ENCODE measurements at places on chromosomes 7 and 10.

DNA sequence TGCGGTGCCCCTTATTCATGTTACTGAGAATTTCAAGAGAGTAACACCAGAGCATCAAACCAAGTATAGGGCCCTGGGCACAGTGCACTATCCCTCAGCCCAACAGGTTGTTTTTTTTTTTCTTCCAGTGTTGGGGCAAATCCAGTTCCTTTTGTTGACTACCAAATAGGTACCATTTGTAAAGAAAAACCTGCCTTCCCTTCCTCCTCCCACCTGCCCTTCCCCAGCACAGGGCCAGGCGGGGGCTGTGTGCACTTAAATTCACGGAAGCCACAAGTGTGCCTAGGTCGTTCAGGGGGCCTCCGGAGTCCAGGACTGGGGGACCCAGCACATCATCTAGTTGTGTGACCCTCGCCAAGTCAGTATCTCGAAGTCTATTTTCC lies 595 bp upstream of the SFXN4 start:
- DNase-seq = no peak

DNA sequence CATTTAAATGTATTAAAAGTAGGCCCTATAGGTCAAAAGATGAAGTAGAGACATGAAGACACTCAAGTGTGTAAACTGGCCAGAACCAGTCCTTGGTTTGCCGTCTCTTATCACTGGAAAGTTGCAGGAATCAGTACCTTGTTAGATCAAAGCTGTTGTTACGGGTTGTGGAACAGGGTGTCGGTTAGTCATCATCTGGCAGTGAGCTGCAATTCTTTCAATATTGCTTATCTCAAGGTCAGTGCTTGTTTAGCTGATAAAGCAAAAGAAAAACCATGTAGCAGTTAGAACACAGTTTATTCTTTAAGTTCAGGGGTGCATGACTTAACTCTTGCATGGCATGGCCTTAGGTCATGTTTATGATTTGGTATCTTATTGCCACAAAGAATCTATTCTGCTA lies 10.0 kb upstream of the SLC13A1 start:
- DNase-seq = no peak

GRCh38 chr7:136128050-136128449 lies 150.9 kb upstream of the MTPN start:
- no peak for DNase-seq

GRCh38 chr7:38425509-38425908 lies 152.1 kb upstream of the TARP start:
- DNase-seq = no peak

DNA sequence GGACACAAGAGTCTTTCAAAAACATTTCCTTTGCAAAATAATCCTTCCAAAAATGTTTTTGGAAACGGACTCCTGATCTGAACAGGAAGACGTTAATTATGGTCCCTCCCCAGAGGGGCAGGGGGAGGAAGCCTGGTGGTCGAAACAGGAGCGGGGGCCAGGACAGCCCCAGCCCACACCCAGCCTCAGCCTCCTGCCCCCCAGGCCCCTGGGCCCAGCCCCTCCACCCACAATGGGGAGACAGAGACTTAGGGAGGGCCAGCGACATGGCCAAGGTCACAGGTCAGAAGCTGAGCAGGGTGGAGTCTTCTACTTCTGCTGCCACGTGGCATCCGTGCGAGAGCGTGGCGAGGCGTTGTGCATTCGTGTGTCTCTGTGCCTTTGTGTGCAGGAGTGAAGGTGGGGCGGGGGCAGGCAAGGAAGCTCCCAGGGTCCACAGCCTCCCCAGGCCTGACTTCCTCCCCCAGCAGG lies 14.0 kb upstream of the GRIFIN start:
- no peak for DNase-seq

DNA sequence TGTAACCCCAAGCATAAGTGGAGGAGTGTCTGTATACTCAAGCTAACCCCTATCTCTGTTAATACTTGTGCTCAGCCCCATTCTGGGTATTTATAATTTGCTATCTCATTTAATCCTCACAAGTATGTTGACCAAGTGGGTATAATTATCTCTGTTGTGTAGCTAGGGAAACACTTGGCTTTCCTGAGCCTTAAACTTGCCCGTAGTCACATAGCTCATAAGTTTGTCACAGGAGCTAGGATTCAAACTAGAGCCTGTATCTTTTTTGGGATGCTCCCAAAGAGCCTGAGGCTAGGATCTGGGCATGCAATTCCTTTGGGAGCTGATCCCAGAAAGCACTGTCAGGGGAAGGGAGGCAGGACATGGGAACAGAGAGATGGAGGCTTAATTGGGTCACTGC lies 377.4 kb downstream of the GALNT17 start:
- DNase-seq = no peak

GRCh38 chr10:60427148-60427547 lies 37.5 kb upstream of the ANK3 start:
- no peak for DNase-seq

DNA sequence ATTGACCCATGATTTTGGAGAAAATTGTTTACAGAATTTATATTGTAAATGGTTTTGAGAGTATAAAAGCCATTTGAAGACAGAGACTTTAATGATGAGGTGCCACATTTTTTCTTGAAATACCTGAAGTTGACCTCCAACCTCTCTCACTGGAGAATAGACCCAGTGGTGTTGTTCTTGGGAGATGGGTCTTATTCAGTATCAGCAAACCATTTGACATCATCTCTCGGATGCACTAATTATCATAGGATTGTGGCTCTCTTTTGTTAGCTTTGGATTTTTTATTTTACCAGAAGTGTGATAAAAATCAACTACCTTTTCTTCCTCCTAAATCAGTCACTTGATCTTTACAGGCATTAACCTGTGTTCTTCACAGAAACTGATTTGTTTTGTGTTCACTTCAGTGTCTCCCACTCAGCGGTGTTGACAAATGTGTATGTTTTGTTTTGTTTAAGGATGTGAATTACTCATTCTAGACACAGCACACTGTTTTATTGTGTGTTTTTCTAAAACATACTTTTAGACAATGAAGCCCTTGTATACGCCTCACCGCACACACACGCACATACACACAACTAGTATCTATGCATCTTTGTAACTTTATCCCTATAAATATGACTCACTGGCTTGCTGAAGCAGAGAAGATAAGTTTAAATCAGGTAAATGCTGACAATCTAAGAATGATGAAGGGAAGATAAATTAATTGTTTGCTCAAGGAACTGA lies 455.6 kb downstream of the INHBA start:
- DNase-seq = no peak

DNA sequence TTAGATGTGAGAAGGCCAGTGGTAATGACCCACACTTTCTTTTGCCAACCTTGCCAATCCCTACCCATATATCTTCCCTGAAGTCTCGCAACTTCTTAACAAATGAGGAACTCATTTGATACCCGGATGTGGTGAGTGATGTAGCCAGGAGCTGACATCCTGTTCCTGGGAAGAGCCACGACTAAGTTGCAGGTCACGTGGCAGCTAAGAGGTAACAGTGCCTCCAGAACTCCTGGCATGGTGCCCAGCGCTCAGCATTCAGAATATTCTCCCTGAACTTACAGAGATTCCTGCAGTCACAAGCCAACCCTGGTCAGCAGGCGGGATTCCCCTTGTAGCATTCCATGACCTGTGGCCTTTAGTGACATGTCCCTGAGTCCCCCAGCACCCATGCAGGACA lies 282.5 kb downstream of the GALNT17 start:
- no peak for DNase-seq

DNA sequence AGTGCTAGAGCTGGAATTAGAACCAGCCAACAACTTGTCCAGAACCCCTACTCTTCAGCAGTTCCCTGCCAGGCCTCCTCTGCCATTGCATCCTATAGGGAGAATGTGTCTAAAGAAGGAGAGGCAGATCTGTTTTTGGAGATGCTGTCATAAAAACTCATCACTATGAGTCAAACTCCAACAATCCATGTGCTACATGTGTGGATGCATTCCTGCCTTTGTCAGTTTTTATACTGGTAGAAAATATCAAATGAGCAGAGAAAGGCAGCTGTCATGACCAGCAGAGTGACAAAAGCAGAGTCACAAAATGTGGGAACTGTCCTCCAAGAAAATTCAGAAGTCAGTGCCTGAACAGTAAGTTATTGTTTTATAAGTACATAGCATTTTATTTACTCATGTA lies 93.0 kb downstream of the ABLIM1 start:
- DNase-seq = peak; percentile 13

- DNase-seq = no peak
These were observed 113.0 kb upstream of the ANLN start for GRCh38 chr7:36276428-36277248.

GRCh38 chr10:43968076-43968475 lies 319.4 kb upstream of the ZNF32 start:
- no peak for DNase-seq

- DNase-seq = no peak
These were observed 252.8 kb downstream of the ZMYND11 start for GRCh38 chr10:387909-388660.

DNA sequence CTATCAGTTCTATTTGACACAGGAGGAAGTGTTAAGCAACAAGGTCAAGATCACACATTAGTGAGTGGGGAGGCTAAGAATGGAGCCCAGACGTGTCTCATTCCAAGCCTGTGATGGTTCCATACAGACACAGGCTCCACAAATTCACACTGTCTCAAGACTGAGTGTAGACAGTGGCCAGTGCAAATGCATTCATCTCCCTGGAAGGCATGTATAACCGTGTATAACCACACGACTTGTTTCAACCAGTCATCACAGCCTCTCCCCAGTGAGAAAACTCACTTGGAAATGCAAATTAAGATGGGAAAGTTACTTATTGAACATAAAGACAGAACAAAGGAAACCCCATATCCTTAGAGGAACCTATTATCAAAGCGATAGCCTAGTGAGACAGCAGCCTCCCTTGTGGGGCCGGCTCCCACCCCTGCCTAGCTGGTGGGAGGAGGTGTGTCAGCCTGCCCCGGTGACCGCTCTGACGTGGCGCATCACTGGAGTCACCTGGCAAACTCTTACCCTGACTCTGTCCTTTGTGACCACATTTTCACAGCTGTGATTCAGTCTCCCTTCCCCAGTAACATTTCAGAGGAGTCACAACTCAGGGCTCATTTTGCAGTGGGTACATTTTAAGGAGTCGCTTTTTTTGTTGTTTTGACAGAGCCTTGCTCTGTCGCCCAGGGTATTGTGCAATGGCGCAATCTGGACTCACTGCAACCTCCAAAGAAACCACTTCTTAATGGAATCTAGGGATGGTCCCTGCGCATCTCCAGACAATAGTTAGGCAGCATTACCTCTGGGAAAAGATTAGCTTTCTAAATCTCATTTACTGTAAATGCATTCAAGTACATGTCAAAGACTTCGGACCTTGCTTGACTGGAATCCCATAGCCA lies 126.6 kb upstream of the PARD3 start:
- no peak for DNase-seq

- no peak for DNase-seq
These were observed 79.9 kb downstream of the ADAM22 start for GRCh38 chr7:88013981-88014380.

- peak; percentile 10 for DNase-seq
These were observed 90.0 kb upstream of the PAX2 start for GRCh38 chr10:100655326-100655759.

- DNase-seq = no peak
These were observed 24.4 kb upstream of the FIGNL1 start for GRCh38 chr7:50474382-50475160.

GRCh38 chr7:81618396-81619014 lies 151.3 kb downstream of the HGF start:
- DNase-seq = peak; percentile 69

- DNase-seq = no peak
These were observed 154.0 kb upstream of the C7orf33 start for GRCh38 chr7:148436571-148436970.

DNA sequence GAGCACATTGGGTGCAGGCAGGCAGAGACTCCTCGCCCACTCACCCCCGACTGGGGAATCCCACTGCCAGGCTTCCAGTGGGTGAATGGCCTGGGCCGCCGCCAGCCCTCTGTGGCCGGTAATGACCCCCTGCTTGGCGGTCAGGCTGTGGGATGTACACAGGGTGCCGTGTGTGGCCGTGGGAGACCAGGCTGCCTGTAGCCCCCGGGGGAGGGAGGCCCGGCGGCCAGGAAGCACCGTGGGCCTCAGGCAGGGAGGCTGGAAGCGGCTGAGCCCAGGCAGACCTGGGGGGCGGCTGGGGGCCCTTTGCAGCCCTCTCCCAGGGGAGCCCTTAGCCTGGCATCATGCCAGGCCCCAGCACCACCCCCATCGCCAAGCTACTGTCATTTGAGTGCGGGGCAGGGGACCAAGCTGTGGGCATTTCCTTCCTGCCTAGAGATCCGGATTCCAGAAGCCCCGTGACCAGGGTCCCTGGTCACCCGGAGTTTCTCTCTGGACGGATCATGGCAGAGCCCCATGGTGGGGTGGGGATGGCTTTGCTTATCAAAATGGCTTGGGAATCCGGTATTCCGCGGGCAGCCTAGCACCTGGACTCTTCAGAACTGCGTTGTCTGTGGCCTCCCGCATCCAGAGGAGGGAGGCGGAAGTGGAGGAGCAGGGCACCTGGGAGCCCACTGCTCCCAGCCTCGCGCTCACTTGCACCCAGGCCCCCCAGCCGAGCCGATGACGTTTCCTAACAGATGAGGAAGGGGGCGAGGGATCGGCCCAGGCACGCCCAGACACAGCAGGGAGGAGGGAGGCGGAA lies 1.1 kb downstream of the TTYH3 start:
- DNase-seq = peak; percentile 39

- no peak for DNase-seq
These were observed 219.6 kb upstream of the NPSR1 start for GRCh38 chr7:34438436-34438835.

DNA sequence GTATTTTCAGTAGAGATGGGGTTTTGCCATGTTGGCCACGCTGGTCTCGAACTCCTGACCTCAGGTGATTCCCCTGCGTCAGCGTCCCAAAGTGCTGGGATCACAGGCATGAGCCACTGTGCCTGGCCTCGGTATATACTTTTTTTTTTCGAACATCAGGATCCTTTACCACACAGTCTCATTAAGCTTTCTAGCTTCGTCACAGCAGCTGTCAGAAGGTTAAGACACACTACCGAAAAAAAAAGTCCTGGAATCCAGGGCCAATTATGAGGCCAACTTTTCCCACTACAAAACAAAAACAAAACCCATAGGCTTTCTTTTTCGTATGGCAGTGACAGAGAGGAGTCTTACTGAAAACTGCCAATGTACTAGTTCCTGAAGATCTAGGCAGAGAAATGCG lies 30.7 kb downstream of the ZC3HC1 start:
- DNase-seq = no peak

- DNase-seq = no peak
These were observed 598.3 kb upstream of the GALNT17 start for GRCh38 chr7:70533614-70534013.

DNA sequence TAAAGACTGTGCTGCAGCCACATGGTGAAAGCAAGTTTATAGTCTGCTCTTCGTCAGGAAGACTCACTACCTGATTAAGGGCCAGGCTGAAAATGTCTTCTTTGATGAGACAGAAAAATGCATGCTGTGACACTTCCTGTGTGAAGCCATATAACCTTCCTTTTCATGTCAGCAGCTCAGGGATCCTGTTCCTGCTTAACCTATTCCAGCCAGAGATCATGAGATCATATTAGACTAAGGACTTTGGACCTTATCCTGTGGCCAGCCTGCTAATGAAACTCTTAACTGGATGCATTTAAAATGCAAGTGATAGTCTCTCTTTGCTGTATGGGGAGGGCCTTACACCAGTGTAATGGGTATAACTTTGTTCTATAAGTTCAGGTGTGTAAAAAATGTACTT lies 165.2 kb downstream of the PTEN start:
- DNase-seq = no peak
